Fibroblast of the aortic adventitia (primary cell): ENCODE measurements at places on chromosomes 12 and 14. TPM values are rescaled to one million over a fixed set of nuclear protein-coding genes. Genes with fewer than 3 reads are reported as not detected.

The PLEKHD1 gene
- total RNA-seq, result 0.09 TPM in 1 of 2 replicates, not detected in the other

The SERPINA1 gene
- not detected in 2 replicates for total RNA-seq

DNA sequence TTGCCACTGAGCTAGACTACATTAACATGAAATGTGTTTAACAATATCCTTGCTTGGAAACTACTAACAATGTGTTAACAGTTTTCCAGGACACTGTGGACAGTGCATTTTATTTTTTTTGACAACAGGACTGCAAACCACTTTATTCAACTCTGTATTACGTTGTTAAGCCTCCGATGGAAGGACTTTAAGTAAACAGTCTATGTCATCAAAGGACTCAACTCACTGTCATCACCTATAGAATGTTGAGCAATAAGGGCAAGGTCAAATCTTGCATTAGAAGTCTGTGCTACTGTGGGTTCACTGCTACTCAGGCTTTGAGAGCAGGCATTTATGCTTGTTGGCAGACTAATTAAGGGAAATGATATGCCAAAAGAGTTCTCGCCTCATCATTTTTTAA is 483.7 kb downstream of the FLRT2 start:
- DNase-seq, result no peak

DNA sequence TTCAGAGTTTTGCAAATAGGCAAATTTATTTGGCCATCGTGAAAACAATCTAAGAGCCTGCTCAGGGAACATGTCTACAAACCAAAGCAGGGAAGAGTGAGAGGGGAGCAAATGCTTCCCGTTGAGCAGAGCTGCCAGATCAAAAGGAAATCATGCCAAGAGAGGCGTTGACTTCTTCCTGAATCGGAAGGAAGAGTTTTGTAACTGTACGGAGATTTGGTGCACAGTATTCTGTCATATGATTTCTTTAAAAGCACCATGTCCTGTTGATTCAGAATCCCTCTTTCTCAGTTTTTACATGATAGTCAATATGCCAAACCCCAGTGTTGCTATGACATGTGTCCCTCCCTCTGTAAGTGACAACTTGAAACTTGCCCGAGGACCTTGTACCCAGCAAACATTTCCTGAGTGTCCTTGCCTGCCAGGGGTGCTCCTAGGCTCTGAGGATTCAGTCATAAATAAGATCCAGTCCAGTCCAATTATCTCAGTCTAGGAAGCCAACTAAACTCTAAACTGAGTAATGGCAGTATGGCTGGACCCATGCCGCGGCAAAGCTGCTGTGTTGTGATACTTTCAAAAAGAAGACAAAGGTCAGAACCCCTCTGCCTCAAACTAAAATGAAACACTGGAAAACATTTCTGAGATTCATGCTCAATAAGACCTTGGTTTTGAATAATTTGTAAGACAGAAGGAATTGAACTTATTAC is 300.1 kb upstream of the FKBP4 start:
- DNase-seq, result peak; percentile 67

DNA sequence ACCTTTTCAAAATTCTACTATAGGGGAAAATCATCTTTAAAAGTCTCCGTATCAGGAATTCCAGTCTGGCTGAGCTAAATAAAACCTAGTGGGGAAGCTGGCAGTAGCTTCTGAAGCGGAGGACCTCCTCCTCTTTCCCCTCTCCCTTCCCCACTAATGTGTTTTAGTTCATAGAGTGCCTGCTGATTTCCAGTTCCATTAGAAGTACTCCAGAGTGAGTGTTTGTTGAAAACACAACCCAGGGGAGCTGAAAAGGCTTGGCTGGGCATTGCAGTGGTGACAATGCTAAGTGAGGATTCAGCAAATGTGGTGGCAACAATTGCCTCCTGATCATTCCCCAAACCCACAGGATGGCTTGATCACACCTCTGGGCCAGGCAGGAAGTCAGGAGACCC is 144.2 kb upstream of the FRMD6 start:
- DNase-seq, result no peak

- peak; percentile 63 for DNase-seq
Measured at GRCh38 chr12:125185740-125186470, 120.7 kb downstream of the AACS start.
